ENCODE measurements at places on chromosomes 6 and 20.

GRCh38 chr6:164628302-164628931, 681.0 kb downstream of the C6orf118 start:
- DNase-seq = no peak

- DNase-seq = peak; percentile 71
Measured at GRCh38 chr6:155483858-155484257, 28.2 kb upstream of the NOX3 start.

GRCh38 chr20:37262505-37262904, 891 bp upstream of the GHRH start:
- no peak for DNase-seq

DNA sequence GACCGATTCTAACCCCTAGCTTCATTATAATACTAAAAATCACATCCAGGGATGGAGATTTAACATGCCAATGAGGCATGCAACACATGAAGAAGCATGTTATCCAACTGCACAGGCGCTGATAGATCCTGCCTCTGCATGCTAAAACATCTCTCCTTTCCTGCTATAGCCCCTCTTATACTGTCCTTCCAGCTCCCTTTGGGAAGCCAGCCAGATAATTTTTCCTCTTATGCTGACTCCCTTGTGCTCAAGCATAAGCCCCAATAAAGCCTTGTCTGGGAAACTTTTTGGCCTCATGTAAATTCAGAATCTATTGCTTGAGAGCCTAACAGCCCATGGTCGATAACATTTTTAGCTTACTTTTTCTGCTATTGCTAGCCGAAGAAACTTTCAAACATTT, 404.3 kb downstream of the EPM2A start:
- DNase-seq = no peak

GRCh38 chr20:15986690-15987089, 586.6 kb downstream of the KIF16B start:
- DNase-seq = no peak

DNA sequence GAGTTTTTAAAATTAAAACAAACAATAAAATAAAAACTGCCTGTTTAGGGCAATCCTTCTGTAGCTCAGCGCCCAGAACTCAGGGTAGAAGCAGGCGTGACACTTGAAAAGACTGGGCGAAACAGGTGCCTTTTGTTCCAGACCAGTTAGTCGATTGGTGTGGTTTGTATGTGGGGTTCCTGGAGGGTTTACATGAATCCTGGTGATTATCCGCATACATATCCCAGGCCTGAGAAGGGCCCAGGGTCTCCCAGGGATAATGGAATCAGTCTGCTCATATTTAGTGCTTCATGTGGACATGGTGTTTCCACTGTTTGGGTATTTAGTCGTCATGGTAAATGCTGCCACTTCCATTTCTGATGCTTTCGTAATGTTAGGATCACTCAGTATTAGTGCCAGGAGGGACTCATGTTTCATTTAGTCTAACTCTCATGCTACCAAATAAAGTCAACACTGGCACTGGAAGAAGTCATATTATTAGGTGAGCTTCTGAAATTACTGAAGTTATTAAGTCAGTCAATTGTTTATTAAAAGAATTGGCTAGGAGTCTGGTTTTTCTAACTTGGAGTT, 116.5 kb downstream of the SAMD5 start:
- DNase-seq = no peak

Data from fibroblast of skin of left quadriceps (primary cell).